Stimulated activated CD8-positive, alpha-beta memory T cell treated with anti-CD3 and anti-CD28 coated beads, Interleukin-15, amount 100 ng/mL, for 24 hours (primary cell): ENCODE measurements at places on chromosomes 7 and 10.
A peak's percentile ranks its signal among the peaks of the same experiment; 100 is the strongest.

- DNase-seq = no peak
Observed at GRCh38 chr10:68212721-68213352, 19.1 kb downstream of the ATOH7 start.

- DNase-seq = no peak
Observed at GRCh38 chr7:148336411-148336810, 254.2 kb upstream of the C7orf33 start.

DNA sequence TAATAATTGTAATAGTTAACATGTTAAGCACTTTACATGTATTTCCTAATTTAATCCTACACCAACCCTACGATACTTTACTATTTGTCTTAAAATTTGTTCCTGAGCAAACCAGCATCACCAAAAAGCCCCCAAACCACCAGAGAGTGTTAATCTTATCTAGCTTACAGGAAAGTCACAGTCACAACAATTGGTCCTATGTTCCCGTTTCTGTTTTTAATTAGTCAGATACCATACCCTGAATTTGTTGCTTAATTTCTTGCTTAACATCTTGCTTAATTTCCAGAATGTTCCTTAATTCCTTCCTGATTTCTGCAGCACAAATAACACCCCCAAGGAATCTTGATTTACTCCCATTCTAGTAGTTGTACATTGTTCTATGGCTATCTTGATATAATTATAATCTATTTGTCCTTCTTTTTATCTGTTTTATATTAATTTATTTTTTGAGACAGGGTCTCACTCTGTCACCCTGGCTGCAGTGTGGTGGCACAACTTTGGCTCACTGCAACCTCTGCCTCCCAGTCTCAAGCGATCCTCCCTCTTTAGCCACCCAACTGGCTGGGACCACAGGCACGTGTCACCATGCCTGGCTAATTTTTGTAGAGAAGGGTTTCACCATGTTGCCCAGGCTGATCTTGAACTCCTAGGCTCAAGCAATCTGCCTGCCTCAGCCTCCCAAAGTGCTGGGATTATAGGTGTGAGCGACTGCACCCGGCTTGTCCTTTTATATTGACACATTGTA, 6.6 kb upstream of the PDSS1 start:
- no peak for DNase-seq

GRCh38 chr7:38796626-38797501, 112.1 kb downstream of the VPS41 start:
- peak; percentile 3 for DNase-seq

DNA sequence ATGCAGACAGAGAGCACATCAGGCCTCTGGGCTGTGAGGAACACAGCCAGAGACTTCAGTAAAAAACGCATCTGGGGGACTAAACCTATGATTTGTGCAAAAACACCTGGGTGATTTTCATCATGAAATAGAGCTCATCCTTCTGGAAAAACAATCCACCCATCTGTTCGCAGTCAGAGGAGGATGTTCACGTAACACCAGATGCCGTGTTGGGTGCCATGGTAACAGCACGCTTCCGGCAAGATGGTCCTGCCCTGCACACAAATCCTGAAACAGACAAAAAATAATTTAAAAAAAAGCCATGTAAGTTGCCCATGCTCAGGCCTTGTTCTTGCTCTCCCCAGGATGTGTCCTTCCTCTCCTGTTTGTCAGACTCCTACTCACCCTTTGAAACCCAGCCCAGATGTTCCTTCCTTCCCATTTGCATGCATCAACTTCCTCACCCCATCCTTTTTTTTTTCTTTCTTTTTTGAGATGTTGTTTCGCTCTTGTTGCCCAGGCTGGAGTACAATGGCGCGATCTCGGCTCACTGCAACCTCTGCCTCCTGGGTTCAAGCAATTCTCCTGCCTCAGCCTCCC, 28.3 kb upstream of the GNA12 start:
- DNase-seq = no peak

GRCh38 chr7:129969881-129970446, 17.2 kb upstream of the UBE2H start:
- no peak for DNase-seq

- no peak for DNase-seq
Observed at GRCh38 chr10:1411451-1411850, 325.9 kb downstream of the ADARB2 start.

DNA sequence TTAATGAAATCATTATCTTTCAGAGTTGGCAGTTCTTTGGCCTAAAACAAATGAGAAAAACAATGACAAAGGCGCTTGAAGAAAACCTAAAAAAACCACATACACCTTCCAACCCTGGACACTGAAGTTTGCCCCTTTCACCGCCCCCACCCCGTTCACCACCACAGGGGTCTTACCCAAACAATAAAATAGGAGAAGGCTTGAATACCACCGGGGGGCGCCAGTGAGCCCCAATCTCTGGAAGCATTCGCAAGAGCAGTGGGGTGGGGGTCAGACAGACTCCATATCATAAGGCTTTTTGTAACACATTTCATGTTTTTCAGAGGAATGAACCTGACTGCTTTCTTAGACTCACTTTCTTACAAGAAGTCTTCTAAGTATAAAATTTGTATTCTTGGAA, 163.6 kb downstream of the PIP4K2A start:
- peak; percentile 53 for DNase-seq

DNA sequence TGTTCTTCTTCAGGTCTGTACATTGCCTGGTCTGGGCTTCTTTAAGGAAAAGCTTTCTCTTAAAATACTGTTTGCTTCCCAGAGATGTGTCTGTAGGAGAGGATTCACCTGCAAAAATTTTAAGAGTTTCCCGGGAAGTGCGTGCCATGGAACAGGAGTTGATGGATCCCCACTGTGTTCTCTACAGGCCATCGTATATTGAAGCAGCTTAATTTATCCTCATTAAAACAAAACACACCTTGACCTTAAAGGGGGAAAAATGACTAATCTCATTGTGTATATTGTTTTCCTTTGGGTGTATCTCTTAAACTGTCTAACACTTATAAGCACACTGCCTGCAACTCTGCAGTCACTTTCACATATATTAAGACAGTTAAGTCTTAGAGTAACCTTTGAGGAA, 111.4 kb downstream of the ST7 start:
- no peak for DNase-seq

- no peak for DNase-seq
Observed at GRCh38 chr7:30117896-30118295, 16.9 kb upstream of the MTURN start.

DNA sequence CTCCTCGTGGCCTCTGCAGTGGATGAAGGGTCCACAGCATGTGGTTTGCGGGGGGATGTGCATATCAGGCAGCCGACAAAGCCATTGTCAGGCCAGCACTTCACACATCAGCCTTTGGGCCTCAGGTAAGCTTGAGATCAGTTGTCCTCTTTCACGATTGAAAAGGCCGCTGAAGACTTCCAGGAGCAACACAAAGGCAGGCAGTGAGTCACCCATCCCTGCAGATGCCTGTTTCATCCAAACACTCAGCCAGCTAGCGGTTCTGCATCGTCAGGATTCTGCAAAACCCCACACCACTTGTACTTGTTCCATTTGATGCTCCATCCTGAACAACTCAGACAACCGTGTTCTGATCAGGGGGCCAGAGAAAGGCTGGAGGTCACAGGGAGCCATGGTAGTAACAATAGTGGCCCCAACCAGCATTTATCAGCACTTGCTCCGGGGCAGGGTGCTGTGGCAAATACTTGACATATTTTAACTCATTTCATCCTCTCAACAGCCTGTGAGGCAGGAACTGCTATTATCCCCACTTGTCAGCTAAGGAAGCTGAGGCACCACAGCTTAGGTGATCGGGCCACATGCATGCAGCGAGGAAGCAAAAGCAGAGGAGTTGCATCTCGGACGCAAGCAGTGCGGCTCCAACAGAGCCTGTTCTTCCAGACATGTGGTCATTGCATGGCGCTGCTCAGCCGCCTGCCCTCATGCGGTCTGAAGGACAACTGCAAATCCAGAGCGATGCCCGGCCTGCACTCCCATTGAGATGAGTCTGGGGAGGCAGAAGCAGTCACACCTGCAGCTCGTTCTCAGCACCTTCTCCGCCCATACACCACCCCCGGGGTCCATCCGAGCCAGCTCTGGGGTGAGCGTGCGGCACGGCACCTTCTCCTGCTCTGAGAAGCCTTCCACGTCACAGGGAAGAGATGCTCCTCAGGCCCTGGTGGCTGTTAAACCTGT, 144.9 kb downstream of the PAXIP1 start:
- no peak for DNase-seq

GRCh38 chr7:47511699-47512370, 70.1 kb downstream of the TNS3 start:
- no peak for DNase-seq

DNA sequence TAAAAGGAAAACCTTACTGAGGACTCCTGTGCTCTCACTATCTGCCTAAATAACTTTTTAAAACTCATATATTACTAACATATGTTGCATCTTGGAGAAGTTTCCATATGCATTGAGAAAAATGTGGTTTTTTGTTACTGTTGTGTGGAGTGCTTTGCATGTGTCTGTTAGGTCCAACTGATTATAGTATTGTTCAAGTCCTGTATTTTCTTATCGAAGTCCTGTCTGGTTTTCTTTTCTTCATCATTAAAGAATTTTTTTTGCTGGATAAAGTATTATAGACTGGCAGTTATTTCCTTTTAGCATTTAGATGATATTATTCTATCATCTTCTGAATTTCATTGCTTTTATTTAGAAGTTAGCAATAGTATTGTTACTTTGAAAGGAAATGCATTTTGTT, 59.5 kb upstream of the ACSM6 start:
- DNase-seq = no peak

DNA sequence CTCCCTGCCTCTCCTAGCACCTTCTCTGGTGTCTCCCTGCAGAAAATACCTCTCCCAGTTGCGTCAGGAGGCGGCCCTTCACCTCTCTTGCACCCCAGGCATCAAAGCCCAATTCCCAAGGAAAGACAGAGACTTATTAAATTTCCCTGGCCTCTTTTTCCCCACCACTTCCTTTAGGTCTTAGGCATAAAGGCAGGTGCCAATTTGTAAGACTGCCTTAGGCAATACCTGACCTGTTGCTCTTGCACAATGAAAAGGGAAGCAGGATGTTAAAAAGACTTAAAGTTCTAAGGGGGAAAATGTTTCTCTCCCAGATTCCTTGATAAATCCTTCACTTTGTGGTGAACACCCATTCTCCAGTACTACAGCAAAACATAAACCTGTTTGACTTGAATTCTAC, 186.7 kb downstream of the SLC25A13 start:
- DNase-seq = no peak

DNA sequence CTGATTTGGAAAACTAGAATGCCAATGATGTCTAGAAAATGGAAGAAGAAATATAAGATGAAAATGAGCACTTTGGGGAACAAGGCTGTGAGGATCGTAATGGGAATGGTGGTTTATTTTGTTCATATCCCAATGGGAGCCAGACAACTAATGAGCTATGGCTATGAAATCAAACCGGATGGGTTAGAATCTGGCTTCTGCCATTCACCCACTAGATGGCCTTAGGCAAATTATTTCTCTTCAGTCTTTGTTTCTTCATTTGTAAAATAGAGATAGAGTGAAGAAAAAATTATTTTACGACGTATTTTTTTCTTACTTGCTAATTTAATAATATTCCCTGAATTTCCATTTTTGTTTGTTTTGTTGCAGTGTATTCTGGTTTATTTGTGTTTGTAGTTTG, 572.1 kb upstream of the IGFBP3 start:
- DNase-seq = no peak

DNA sequence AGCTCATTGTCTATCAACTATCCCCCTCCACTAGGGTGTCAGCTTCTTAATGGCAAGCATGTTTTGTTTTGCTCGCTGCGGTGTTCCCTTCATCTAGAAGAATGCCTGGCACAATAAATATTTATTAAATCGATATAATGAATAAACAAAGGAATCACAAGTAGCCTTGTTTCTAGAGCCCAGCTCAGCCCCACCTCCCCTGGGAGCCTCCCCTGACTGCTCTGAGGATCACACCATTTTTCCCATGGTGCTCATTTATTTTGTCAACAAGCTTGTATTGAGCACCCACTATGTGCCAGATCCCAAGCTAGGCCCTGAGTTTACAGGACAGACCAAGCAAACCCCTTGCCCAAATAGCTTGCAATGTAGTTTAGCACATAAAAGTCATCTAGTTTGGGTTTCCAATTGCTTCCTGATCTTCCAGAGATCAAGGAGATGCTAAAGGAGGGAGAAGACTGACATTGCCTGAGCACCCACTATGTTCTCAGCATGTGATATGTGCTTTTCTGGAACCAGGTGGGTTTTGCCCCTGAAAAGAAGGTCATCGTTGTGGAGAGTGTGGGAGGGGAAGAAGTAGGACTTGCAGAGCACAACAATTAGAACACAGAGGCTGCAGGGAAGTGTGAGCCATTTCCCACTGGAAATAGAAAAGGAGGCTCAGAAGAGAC, 42.3 kb upstream of the GPAM start:
- no peak for DNase-seq

GRCh38 chr10:51892965-51893658, 193.7 kb upstream of the CSTF2T start:
- no peak for DNase-seq

- no peak for DNase-seq
Observed at GRCh38 chr7:27151341-27151930, 947 bp downstream of the HOXA3 start.

DNA sequence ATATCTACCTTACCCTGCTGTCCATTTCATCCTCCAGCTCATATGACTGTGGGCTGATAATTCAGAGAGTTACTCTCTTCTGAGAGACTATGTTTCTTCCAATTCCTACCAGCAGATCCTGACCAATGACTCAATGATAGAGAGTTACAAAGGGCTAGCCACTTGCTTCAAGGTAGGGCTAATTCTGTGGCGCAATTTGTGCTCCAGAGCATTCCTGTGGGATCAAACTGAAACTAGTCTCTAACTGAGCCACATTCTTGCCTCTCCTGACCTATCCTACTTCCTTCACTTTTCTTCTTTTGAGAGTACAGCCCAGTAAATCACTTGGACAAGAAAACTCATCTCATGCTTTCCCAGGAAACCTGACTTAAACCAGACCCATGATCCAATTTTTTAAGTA, 17.9 kb upstream of the ASZ1 start:
- DNase-seq = no peak

DNA sequence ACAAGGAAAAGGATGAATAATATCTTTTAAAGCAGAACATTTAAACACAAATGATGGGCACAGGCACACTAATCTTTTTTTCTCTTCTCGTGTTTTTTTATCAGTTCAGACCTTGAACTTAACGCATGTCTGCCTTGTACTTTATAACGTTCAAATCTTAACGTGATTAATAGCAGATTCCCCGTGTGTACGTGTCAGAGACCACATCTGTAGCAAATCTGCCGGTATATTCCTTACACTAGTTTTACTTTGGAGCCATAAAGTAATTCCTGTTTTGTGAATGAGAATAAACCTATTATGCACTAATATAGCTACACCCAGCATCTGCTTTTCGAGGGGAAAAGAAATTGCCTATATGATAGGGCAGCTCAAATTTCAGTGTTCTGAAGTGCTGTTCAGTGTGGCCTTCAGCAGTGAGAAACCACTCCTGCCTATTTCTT, 166.0 kb upstream of the TCF7L2 start:
- no peak for DNase-seq

DNA sequence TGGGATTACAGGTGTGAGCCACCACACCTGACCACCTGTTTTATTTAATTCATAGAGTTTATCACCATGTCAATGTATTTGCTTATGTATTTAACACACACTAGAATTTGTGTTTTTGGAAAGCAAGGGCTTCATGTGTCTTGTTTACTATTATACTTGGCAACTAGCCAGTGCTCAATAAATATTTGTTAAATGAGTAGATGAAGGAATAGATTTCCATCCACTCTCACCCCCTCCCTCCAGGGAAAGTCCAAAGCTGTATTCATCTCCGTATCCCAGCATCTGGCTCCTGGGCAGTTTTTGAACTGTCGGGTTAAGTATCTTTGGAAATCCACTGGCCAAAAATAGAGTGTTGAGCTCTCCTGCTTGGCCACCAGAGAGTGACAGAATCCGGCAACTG, 4.6 kb upstream of the RADIL start:
- no peak for DNase-seq

GRCh38 chr7:135980665-135981180, 3.6 kb upstream of the MTPN start:
- DNase-seq = no peak
